T-helper 2 cell treated with Interferon-gamma antibody and Interleukin-4, amounts not matched to agents 100 ng/mL and 5 ng/mL, for 36 hours (primary cell): ENCODE measurements at places on chromosomes 1 and 21. TPM values are rescaled to one million over a fixed set of nuclear protein-coding genes. Genes with fewer than 3 reads are reported as not detected.

ZNF593OS gene
- not detected in 2 replicates for total RNA-seq

SPRR4 gene
- total RNA-seq, result not detected in 2 replicates

LENEP gene
- total RNA-seq, result 0.59 TPM in 1 of 2 replicates, not detected in the other

CASP9 gene
- 17.4 and 18.3 TPM in 2 replicates for total RNA-seq

PLA2G2F gene
- total RNA-seq, result not detected in 2 replicates

TMPRSS15 gene
- total RNA-seq, result not detected in 2 replicates

CELA3B gene
- total RNA-seq, result not detected in 2 replicates

OR2L2 gene
- 0.05 and 0.11 TPM in 2 replicates for total RNA-seq

RNU1-1 gene
- total RNA-seq, result 2,343 and 2,397 TPM in 2 replicates

ANKRD45 gene
- total RNA-seq, result 0.11 TPM in 1 of 2 replicates, not detected in the other

TSACC gene
- total RNA-seq, result 0.50 TPM in 1 of 2 replicates, not detected in the other

SAMD13 gene
- total RNA-seq, result 0.36 TPM in 1 of 2 replicates, not detected in the other

CCDC17 gene
- 3.2 and 3.5 TPM in 2 replicates for total RNA-seq

GPR89B gene
- total RNA-seq, result 20.7 and 27.0 TPM in 2 replicates

VSIG8 gene
- total RNA-seq, result not detected in 2 replicates

GJA5 gene
- not detected in 2 replicates for total RNA-seq

AURKAIP1 gene
- total RNA-seq, result 110 and 112 TPM in 2 replicates

LRRC7 gene
- total RNA-seq, result 0.05 and 0.16 TPM in 2 replicates

PLA2G2C gene
- total RNA-seq, result 0.57 TPM in 1 of 2 replicates, not detected in the other

SLFNL1 gene
- total RNA-seq, result 0.20 and 0.27 TPM in 2 replicates

CDKN2C gene
- 43.5 and 45.2 TPM in 2 replicates for total RNA-seq

SELENBP1 gene
- not detected in 2 replicates for total RNA-seq

KRTAP19-3 gene
- total RNA-seq, result not detected in 2 replicates

NCMAP gene
- not detected in 2 replicates for total RNA-seq

POU2F1 gene
- 13.3 and 18.0 TPM in 2 replicates for total RNA-seq

TLCD4 gene
- 0.02 TPM in 1 of 2 replicates, not detected in the other for total RNA-seq

VWA1 gene
- total RNA-seq, result 0.27 and 0.68 TPM in 2 replicates

GOLT1A gene
- total RNA-seq, result not detected in 2 replicates
